A549 treated with dexamethasone at 1 μM for 4 hours (cell line): ENCODE measurements at places on chromosomes 3 and 15. TPM values are rescaled to one million over a fixed set of nuclear protein-coding genes. Genes with fewer than 3 reads are reported as not detected.

Gene LTK
- total RNA-seq, result 0.05 to 0.12 TPM (median 0.06 TPM) in 4 of 5 replicates, not detected in the other

Gene VIPR1
- 1.2 to 2.3 TPM (median 1.7 TPM) in 5 replicates for total RNA-seq

Gene ZMYND10
- 0.71 to 1.3 TPM (median 1.0 TPM) in 5 replicates for total RNA-seq

Gene FGD5
- 0.04 to 0.07 TPM in 2 of 5 replicates, not detected in the others for total RNA-seq

Gene GAP43
- 0.05 to 0.09 TPM (median 0.06 TPM) in 4 of 5 replicates, not detected in the other for total RNA-seq

Gene HYKK
- total RNA-seq, result 5.5 to 6.6 TPM (median 6.2 TPM) in 5 replicates
